ENCODE measurements at places on chromosomes 11 and 22.

- DNase-seq = no peak
These were observed 242.6 kb upstream of the FAT3 start for GRCh38 chr11:91981995-91982394.

- no peak for DNase-seq
These were observed 14.8 kb upstream of the IL2RB start for GRCh38 chr22:37164505-37164887.

DNA sequence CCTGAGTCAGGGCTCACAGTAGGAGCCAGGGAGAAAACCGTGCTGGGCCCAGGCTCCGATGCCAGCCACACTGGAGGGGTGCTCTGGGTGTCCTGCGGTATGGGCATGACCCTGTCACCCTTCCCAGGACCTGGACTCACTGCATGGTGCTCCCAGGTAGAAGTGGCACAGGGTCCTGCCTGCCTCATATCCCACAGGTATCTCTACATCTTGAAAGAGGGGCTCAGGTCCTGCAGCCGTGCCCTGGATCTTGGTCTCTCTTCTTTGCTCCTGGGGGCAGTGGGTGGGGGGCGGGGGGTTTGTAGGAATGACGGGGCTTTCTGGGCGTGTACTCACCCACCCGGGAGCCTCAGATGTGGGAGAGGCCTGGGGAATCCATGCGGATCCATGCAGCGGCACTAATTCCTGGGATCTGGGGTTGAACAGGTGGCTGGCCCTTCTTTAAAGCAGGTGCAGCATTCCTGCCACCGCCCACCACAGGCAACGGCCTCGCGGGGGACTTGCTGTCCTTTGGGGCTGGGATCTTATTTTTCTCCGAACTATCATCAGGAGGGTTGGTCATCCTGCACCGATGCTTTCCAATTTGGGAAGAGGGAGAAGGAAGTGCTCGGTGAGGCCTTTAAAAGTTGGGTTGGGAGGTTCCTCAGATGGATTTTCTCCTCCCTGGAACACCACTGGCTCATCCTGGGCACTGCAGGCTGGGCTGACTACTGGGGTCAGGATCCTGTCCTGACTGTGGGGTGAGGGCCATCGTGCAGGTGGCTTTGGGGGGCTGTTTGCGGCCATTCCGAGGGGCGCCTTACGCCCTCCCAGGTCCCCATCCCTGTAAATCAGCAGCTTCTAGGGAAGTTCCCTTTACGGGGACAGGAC lies 886.4 kb downstream of the BRD1 start:
- no peak for DNase-seq

GRCh38 chr22:28750471-28750881 lies 8.6 kb downstream of the HSCB start:
- DNase-seq = no peak

DNA sequence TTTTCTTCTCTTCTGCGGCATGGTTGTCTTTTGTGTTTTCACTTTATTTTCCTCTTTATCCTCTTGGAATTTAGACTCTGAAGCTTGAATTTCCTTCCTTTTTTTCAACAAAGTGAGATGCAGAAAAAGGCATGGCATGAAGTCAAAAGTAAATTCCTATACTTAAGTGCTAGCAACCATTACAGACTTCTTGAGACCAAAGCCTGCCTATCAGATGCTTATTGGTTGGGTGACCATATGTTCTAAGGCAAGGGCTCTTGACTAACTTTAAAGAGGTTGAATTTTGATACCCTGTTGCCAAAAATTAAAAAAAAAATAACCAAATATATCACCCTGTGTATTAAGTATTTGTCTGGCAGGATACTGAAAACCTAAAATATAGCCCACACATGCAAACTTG lies 237.4 kb downstream of the TMEM135 start:
- DNase-seq = no peak

DNA sequence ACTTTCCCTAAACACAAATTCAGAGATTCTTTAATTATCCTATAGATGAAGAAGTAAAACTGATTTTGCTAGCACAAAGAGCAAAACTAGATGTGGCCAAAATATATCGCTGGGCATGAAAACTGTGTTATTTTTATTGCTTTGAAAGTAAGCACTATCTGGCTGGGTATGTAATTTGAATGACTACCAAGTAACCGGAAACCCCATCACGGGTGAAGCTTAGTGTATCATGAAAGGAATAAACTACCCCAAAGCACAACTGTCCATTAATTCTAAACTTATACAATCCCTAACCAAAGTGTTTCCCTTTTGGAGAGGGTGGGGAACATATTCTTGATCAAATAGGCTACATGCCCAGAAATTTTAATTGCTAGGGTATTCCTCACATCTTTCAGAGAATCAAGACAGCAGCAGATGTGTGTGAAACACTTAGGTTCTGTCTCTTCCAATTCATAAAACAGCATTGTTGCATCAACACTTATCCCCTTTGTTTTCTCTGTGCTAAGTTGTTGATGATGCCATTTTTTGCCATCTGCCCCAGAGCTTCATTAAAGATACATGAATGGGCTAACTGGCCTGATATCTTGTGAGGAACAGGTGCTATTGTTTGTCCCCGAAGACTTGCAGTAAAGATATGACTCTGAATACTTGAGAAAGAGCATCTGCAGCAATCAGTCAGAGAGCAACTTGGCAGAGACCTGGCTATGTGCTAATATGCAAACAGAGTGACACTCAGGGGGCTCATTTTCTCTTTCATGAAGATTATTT lies 238.2 kb downstream of the SOX6 start:
- no peak for DNase-seq

DNA sequence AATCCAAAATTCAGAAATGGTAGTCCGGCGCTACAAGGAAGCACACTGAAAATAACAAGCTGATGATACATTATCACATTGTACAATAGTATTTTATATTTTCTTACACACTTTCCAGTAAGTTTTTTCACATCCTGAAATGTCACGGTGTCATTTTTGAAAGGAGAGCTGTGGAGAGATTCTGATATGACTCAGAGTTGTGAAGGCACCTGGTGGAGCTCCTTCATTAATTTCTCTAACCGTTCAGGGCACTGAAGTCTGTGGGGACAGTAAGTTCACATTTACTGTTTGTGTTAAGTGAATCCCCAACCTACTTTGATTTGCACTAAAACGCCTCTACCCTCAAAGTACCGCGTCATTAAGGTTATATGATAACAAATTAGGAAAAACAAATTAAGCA lies 13.3 kb downstream of the LDHAL6A start:
- DNase-seq = no peak

DNA sequence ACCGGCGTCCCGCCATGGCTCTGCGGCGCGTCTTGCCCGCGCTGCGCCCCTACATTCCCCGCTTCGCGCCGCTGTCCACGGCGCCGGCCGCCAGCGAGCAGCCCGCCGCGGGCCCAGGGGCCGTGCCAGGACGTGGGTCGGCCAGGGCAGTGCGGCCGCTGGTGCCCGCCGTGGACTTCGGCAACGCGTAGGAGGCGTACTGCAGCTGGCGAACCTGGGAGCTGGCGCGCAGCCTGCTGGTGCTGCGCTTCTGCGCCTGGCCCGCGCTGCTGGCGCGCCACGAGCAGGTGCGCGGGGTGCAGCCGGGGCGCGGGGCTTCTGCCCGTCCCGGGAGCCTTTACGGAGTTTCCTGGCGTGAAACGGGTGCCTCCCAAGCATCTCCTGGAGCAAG lies 20.1 kb downstream of the DGCR6L start:
- no peak for DNase-seq

- no peak for DNase-seq
These were observed 91.8 kb downstream of the SWAP70 start for GRCh38 chr11:9755561-9756185.

DNA sequence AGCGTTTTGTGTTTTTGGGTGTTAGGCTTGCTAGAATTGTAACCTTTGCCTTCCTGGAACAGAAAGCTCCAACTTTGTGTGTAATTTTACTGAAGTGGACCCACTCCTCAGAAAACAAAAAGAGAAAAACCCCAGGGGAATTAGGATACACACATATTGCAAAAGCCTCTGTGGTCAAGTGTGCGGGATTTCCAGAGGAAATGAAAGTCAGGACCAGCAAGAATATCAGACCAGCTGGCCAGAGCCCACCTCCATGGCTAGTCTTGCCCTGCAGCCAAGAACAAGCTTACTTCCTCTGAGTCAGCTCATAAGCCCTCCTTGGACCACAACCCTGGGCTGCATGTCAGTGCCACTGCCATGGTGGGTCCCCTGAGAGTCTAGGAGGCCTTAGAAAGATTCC lies 37.0 kb upstream of the FTH1 start:
- no peak for DNase-seq

DNA sequence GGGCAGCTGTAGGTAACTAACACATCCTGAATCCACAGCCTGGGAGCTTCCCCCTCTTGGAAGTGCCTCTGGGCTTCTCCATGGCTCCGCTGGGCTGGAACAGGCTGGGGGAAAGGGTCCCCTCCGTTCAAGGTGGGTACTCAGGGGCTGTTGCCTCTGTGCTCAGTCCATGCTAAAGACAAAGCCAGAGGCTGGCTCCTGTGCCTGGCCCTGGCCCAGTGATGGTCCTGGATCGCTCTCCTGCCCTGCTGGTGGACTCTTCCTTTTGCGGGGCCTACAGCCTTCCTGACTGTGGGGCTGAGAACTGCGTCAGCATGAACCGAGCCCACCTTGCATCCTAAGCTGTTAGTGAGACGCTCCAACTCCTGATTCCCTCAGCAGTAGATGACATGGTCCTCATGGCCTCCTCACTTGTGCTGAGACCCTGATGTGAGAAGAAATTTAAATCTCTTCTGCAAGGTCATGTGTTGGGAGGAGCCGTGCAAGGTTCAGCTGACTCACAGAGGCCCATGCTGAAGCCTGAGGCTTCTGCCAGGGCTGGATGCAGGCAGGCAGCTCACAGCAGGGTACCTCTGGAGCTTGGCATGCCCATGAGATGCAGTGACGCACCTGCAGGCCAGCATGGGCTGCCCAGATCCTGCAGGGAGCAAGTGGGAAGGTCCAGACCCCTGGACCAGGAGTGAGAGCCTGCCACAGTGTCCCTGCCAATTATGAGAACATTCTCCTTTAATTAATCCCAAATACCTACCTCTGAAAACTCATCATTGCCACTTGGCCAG lies 1285.5 kb downstream of the TBC1D22A start:
- DNase-seq = no peak

Data from midbrain (tissue), 1 donor.